ENCODE measurements at places on chromosomes 12 and 14. TPM values are rescaled to one million over a fixed set of nuclear protein-coding genes. Genes with fewer than 3 reads are reported as not detected.

The SMCO2 gene
- total RNA-seq = not detected

- no peaks in the 10 kb centered on the region for H3K27me3 ChIP-seq
- DNase-seq = no peak
- H3K4me1 ChIP-seq = peaks cover 18% of the 10 kb centered on the region
- H3K4me3 ChIP-seq = peak overlapping the region; percentile 94
These were observed 545 bp downstream of the CPSF2 start for GRCh38 chr14:92122351-92122677.

- no peaks in the 10 kb centered on the region for H3K36me3 ChIP-seq
- peaks cover 66% of the 10 kb centered on the region for H3K27me3 ChIP-seq
- H3K4me1 ChIP-seq = peaks cover 23% of the 10 kb centered on the region
- peak within 1 kb of the TSS; percentile 57 for H3K4me3 ChIP-seq
- peak; percentile 41 for DNase-seq
These were observed at the start of gene PIANP for GRCh38 chr12:6700646-6701051. TSS of gene PIANP (minus strand) at chr12:6700815. CDS start at chr12:6698061, 2,754 bp downstream.

GRCh38 chr12:72747111-72747849 lies 475.1 kb downstream of the TRHDE start:
- H3K4me3 ChIP-seq = no peak overlapping the region
- no peaks in the 10 kb centered on the region for H3K27me3 ChIP-seq
- no peak overlapping the region for H3K27ac ChIP-seq
- no peaks in the 10 kb centered on the region for H3K36me3 ChIP-seq
- no peak for DNase-seq

DNA sequence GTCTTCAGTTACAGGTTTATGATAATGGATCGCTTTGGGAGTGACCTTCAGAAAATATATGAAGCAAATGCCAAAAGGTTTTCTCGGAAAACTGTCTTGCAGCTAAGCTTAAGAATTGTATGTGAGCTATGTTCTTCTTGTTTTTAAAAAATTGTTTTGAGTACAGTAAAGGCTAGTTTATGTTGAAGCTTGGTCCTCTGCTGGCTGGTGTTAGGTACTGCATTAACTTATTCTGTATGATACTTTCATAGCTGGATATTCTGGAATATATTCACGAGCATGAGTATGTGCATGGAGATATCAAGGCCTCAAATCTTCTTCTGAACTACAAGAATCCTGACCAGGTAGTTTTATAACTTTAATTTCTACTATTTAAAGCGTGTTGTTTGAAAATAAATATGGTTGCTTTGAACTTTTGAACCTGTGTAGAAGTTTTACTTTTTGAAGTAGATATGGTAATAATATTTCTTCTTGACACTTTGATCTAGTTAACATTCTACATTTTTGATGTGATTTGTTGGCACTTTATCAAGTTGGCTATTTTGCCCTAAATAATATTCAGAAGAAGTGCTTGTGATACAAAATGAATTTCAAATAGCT lies 55.7 kb downstream of the VRK1 start:
- DNase-seq = no peak
- no peak overlapping the region for H3K27ac ChIP-seq

All from T-cell (primary cell).